ENCODE measurements at places on chromosomes 12 and 14.
A peak's percentile ranks its signal among the peaks of the same experiment; 100 is the strongest.

DNA sequence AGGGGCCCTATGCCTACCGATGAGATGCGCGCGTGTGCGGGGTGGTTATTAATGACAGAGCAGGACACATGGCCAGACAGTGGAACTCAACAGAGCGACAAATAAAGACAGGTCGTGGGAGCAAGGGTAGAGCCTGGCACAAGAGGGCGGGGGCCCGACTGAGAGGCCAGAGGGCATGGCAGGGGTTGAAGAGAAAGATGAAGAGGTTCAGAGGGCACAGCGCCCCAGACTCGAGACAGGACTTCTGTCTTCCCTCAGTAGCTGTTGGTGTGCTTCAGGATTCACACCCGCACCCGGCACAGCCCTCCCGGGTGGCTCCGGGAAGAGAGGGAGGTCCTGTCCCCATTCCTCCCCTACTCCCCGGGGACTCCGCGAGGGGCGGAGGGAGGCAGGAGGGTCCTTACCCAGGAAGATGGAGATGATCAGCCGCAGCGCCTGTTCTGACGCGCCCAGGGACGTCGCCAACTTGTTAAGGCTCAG lies 366 bp downstream of the LPCAT3 start:
- DNase-seq, result peak; percentile 32

GRCh38 chr14:67187826-67188225 lies 1.4 kb upstream of the GARIN2 start:
- peak; percentile 50 for DNase-seq

- no peak for DNase-seq
Observed at GRCh38 chr14:87999277-87999676, 5.7 kb upstream of the GPR65 start.

GRCh38 chr12:55940065-55940732 lies 9.2 kb downstream of the DGKA start:
- DNase-seq, result peak; percentile 82

GRCh38 chr12:110235383-110235782 lies 45.7 kb upstream of the ATP2A2 start:
- no peak for DNase-seq

GRCh38 chr14:68759017-68759560 lies 33.8 kb downstream of the ZFP36L1 start:
- DNase-seq, result no peak

All from RWPE1 (cell line).